Posterior vena cava (tissue), 2 donors: ENCODE measurements at places on chromosomes 3 and 15. TPM values are rescaled to one million over a fixed set of nuclear protein-coding genes. Genes with fewer than 3 reads are reported as not detected.

Gene UBA7
- total RNA-seq = 56.9 TPM

Gene ANAPC13
- 43.5 TPM for total RNA-seq

Gene ETV5
- total RNA-seq = 26.0 TPM

DNA sequence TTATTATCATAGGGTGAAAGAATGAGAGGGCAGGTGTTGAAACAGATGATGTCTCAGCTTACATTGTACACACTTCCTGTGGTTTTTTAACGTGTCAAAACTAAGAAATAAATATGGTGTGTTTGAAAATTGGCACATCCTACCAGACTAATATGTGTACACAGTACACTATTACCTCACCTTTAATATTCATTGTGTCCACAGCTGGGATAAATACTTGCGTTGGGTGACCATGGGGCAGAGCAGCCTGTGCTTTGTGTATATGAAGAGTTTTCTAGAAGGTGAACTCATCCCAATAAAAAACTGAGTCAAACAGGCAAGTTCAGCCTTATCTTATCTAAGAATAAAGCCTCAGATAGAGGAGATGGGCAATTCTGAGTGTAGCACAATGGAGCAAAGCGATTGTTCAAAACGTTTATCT is 17.3 kb downstream of the SUCNR1 start:
- no peak for DNase-seq

- no peak for DNase-seq
Measured at GRCh38 chr3:108201258-108201657, 21.0 kb downstream of the IFT57 start.

DNA sequence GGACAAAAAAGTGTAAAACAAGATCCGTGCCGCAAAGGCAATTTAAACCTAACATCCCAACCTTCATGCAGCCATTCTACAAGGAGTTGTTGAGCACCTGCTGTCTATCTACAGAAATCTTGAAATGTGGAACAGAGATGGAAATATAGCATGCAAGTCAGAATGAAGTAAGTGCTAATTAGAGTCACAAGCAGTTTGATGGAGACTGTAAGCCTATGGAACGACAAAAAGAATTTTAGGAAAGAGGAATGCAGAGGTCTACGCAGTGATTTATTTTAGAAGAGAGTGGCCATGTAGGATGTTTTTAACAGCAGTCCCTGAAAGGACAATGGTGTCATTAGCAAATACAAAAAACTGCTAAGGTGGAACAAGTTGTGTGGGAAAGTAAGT is 851 bp upstream of the DCBLD2 start:
- no peak for DNase-seq

GRCh38 chr15:25173241-25174028 is 218.6 kb downstream of the SNRPN start:
- no peak for DNase-seq
